Aorta (tissue), 5 donors: ENCODE measurements at places on chromosomes 3 and 15. TPM values are rescaled to one million over a fixed set of nuclear protein-coding genes. Genes with fewer than 3 reads are reported as not detected.

Gene PLOD2
- 109 TPM for total RNA-seq

Gene ACKR4
- total RNA-seq, result 18.3 TPM

Gene TRPM7
- 41.0 TPM for total RNA-seq

Gene ITIH1
- total RNA-seq, result not detected

GRCh38 chr3:27590437-27591298, 106.5 kb upstream of the SLC4A7 start:
- peak overlapping the region; percentile 95 for H3K27ac ChIP-seq
- no peak for DNase-seq
- H3K36me3 ChIP-seq, result no peaks in the 10 kb centered on the region

DNA sequence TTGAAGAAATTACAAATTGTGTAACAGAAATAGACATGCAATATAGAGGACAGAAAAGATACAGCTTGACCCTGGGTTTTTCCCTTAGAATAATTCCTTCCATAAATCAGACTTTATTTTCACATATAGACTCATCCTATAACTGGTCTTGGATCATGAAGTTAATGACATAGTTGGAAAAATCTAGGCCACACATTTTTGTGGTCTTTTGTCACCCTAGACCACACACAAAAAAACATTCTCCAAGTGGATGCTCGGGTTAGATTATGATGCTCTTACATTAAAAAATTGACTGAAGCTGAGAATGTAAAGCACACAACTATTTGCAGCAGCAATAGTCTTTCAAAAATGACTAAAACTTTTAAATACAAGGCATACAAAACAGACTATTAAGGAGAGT, 7.5 kb upstream of the PLA2G4D start:
- H3K36me3 ChIP-seq, result no peaks in the 10 kb centered on the region
- H3K4me3 ChIP-seq, result no peak overlapping the region
- H3K27ac ChIP-seq, result no peak overlapping the region

DNA sequence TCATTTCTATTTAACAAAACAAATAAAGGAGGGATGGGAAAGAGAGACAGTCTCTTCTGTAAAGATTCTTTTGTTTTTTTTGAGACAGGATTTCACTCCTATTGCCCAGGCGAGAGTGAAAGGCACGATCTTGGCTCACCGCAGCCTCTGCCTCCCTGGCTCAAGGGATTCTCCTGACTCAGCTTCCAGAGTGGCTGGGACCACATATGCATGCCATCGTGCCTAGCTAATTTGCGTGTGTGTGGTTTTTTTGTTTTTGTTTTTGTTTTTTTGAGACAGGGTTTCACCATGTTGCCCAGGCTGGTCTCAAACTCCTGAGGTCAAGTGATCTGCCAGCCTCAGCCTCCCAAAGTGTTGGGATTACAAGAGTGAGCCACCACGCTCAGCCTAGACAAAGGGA, 23.3 kb downstream of the STAG1 start:
- H3K27me3 ChIP-seq, result no peaks in the 10 kb centered on the region
- H3K4me3 ChIP-seq, result no peak overlapping the region
- H3K4me1 ChIP-seq, result peaks cover 8% of the 10 kb centered on the region
- H3K36me3 ChIP-seq, result no peaks in the 10 kb centered on the region

- H3K36me3 ChIP-seq, result no peaks in the 10 kb centered on the region
- H3K4me1 ChIP-seq, result no peaks in the 10 kb centered on the region
- no peak overlapping the region for H3K27ac ChIP-seq
- no peaks in the 10 kb centered on the region for H3K27me3 ChIP-seq
- H3K4me3 ChIP-seq, result no peak overlapping the region
- DNase-seq, result no peak
Measured at GRCh38 chr3:186823386-186823785, 17.1 kb upstream of the RFC4 start.

DNA sequence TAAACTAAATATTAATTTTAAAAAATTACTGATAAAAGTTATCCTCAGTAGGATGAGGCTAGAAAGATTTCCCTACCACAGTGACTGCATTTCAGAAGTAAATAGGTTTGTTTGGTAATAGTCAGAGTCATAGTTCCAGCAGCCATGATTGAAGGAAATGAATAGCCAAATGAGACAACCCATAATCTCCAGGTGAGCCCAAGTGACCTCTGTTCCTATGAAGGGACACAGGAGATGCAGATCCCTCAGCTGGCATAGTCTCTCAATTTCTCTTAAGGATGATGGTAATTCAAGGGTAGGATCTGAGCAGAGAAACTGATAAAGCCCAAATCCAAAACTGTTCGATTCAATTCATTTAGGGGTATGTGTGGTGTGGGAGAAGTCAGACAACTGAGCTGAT, 461.8 kb downstream of the RAP2B start:
- no peaks in the 10 kb centered on the region for H3K27me3 ChIP-seq
- no peaks in the 10 kb centered on the region for H3K4me1 ChIP-seq
- no peak overlapping the region for H3K27ac ChIP-seq
- DNase-seq, result no peak
- H3K36me3 ChIP-seq, result no peaks in the 10 kb centered on the region

DNA sequence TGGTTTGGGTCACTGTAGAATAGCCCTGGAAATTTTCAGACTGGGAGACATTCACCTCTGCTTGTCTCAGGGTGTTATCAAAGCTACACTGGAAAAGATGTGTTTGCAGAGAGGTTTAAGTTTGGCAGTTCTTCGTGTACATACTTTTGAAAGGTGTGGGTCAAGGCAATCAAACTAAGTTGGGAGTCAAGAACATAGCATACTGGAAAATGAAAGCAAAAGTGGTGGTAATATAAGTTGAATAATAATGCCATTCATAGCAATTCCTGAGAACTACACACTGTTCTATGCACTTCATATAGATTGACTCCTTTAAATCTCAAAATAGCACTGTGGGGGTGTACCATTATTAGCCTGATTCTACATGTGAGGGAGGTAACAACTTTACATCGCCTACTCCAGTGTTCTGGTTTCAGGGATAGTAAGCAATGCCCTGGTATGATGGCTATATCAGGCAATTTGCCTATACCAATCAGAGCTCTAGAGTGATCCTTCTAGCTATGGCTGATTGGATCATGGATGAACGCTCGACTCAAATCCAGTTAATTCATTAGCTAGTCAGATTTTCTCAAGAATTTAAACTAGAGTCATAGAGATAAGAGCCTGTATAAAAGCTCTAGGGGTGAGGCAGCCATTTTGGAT, 44.6 kb upstream of the RASGRP1 start:
- H3K27ac ChIP-seq, result no peak overlapping the region
- no peaks in the 10 kb centered on the region for H3K4me1 ChIP-seq
- H3K4me3 ChIP-seq, result no peak overlapping the region
- H3K36me3 ChIP-seq, result no peaks in the 10 kb centered on the region
- no peak for DNase-seq
- no peaks in the 10 kb centered on the region for H3K27me3 ChIP-seq

- H3K36me3 ChIP-seq, result no peaks in the 10 kb centered on the region
- no peaks in the 10 kb centered on the region for H3K4me1 ChIP-seq
Measured at GRCh38 chr15:62164014-62164395, 1.1 kb downstream of the C2CD4B start.
